ENCODE measurements at places on chromosomes 5 and 9.

DNA sequence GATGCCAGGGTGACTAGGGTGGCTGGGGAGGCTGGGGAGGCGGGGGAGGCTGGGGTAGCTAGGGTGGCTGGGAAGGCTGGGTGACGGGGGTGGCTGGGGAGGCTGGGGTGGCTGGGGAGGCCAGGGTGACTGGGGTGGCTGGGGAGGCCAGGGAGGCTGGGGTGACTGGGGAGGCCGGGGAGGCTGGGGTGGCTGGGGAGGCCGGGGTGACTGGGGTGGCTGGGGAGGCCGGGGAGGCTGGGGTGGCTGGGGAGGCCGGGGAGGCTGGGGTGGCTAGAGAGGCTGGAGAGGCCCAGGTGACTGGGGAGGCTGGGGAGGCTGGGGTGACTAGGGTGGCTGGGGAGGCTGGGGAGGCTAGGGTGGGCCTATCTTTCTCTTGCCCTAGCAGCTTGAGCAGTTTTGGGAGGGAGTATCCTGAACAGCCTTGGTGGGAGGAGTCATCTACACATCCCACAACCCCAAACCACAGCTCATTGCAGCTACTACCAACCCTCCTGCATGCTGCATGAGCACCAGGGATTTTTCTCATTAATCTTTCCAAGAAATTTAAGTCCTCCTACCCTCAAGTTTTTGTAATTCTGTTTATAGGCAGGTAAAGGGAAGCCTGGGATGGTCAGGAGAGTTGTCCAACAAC is 203.2 kb upstream of the IRX1 start:
- no peak for DNase-seq

GRCh38 chr5:111557686-111558085 is 45.4 kb upstream of the STARD4 start:
- DNase-seq = no peak

GRCh38 chr5:103036601-103037000 is 83.3 kb downstream of the GIN1 start:
- no peak for DNase-seq

- no peak for DNase-seq
Measured at GRCh38 chr5:17929171-17929570, 294.9 kb downstream of the TAF11L14 start.

GRCh38 chr5:4929092-4929655 is 211.0 kb upstream of the ADAMTS16 start:
- DNase-seq = no peak

DNA sequence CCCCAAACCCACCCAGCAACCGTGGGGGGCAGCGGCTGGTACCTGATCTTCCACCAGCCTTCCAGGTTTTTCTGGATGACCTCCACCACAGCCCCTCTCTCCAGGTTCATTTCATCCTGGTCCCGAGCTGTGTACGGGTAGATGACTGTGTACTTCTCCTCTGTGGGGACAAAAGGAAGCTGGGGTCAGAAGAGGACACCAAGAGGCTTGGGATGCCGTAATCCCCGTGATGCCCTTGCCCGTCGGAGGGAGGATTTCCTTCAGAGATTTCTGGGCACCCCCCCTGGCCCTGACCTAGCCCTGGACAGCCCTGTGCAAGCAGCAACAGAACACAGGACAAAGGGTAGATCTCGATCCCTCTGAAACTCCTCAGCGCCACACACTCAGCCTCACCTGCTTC is 70.3 kb upstream of the UBTD2 start:
- DNase-seq = no peak

DNA sequence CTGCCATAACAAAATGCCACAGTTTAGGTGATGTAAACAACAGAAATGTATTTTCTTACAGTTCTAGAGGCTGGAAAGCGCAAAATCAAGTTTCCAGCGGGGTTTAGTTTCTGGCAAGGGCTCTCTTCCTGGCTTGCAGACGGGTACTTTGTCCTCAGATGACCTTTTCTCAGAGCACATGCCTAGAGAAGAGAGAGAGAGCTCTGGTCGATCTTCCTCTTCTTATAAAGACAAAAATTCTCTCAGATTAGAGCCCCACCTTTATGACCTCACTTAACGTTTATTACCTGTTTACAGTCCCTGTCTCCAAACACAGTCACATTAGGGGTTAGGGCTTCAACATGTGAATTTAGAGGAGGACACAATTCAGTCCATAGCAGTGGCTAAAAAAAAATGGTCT is 119.7 kb downstream of the CETN3 start:
- no peak for DNase-seq

- DNase-seq = no peak
Measured at GRCh38 chr5:132753135-132753987, 6.1 kb downstream of the CCNI2 start.

Measured in activated B cell treated with CpG ODN at 0.5 μM for 24 hours (primary cell).